ENCODE measurements at places on chromosomes 6 and 20.

DNA sequence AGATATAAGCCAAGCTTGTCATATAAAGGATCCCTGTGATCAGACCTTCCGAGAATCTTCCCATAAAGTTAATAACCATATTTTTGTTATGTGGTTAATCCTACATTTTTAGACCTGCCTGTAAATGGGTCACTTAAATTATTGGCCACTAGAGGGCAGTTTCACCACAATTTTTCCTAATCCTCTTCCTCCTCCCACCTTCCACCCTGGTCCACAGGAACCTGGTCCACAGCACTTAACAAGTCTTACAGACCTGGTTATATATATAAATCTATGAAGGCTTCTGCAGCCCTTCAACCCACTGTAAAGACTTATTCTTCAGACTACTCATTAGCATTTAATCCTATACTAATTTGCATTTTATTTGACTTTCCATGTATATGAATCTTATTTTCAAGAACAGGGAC, 28.3 kb downstream of the MRS2 start:
- DNase-seq, result peak; percentile 31

GRCh38 chr6:164859816-164860215, 449.6 kb downstream of the C6orf118 start:
- DNase-seq, result no peak

GRCh38 chr20:57061051-57061900, 205.2 kb downstream of the BMP7 start:
- peak; percentile 36 for DNase-seq

DNA sequence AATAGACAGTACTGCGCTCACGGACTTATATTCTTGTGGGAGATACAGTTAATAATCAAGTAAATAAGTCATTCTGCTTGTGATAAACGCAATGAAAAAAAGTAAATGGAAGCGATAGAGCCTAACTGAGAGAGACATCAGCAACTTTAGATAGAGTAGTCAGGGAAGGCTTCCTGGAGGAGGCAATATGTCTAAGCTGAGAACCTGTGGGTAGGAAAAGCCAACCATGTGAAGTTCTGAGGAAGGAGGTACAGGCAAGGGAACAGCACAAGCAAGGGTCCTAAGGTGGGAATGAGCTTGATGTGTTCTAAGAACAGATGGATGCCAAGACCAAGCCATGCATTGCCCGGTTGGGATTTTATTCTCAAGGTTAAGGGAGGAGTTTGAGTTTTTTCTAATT, 7.2 kb upstream of the KCNB1 start:
- no peak for DNase-seq

GRCh38 chr6:28862077-28862476, 61.7 kb downstream of the TRIM27 start:
- no peak for DNase-seq

Measured in cerebellum (tissue), 4 donors.